ENCODE measurements at places on chromosomes 11 and 22.

GRCh38 chr11:128745311-128746136, 51.7 kb downstream of the FLI1 start:
- DNase-seq, result peak; percentile 82

- DNase-seq, result no peak
Observed at GRCh38 chr11:126797457-126798169, 203.0 kb downstream of the KIRREL3 start.

- peak; percentile 77 for DNase-seq
Observed at GRCh38 chr11:88345408-88345807, 7.9 kb upstream of the CTSC start.

- DNase-seq, result no peak
Observed at GRCh38 chr22:47295226-47295901, 532.9 kb downstream of the TBC1D22A start.

DNA sequence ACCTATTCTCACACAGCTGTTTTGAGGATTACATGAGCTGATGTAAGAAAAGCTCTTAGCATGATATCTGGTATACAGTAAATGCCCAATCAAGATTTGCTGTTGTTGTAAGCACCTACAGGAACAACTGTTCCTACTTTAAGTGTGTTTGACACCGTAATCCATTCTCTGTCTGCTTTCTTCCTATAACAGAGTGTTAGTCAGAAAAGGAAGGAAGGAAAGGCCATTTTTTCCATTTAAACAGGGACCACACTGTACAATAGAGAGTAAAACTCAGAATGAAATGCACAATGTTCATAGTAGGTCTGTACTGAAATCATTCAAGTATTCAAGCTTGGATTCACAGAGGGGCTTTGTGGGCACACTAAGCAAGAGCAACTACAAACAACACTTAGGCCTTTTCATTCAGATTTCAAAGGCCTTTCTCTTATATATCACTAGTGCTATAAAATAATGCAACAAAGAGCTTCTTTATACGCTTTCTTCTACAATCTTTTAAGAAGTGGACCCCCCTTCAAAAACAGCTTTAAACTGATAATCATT, 21.5 kb downstream of the MTCH2 start:
- no peak for DNase-seq

GRCh38 chr22:49215840-49216239, 611.8 kb downstream of the BRD1 start:
- DNase-seq, result no peak
